ENCODE measurements at places on chromosomes 3 and 15. TPM values are rescaled to one million over a fixed set of nuclear protein-coding genes. Genes with fewer than 3 reads are reported as not detected.

DNA sequence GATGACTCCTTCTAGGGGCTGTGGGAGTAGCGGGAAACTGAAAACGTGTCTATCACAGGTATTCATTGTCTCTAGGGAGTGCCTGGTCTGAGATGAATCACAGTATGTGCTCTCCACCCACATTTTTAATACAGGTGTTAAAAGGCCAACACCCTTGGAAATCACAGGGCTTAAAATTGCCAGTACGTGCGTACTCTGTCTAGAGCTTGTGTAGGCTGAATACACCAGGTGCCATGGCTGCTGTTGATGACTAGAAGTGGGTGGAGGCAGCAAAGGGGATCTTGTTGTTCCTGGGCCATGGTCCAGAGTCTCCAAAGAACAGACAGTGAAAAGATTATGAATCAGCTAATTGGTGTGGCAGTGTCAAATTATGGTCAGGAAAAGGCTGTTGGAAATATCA is 35.1 kb upstream of the P3H2 start:
- DNase-seq = no peak

DNA sequence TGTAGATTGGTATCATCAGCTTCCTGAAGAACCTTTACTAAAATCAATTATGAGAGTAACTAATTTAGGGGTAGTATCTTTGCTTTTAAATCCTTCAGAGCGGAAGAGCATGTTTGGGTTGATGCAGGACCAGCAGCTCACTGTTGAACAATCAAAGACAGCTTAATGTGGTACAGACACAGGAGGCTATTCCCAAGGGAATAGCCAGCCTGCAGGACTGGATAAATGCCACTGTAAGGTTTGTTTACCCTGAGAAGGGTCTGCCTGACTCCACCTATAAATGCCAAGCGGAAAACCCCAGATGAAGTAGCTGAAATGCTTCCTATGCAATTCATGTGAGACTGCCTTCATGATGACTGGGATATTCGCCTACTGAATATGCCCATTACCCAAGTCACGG is 16.0 kb upstream of the STAC start:
- DNase-seq = no peak

- DNase-seq = peak; percentile 64
Observed at GRCh38 chr15:58043192-58043903, 22.2 kb downstream of the ALDH1A2 start.

- DNase-seq = peak; percentile 89
Observed at GRCh38 chr3:194315088-194315964, 35.8 kb downstream of the CPN2 start.

DNA sequence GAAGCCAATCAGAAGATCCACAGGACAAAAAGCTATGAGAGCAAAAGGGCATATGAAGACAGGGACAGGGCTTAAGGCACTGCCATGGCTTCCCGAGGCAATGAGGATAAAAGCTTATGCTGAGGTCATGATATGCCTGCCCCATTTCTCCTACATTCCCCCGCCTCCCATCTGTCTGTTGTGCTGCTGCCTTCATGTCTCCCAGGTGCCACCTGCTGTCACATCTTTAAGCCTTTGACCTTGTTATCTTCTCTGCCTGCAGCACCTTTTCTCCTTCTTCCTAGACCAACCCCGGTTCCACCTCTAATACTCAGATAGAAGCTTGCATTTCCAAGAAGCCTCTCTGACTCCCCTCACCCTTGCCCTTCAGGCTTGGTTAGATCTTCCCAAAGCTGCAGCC is 213.8 kb downstream of the ARRDC4 start:
- DNase-seq = peak; percentile 19

GRCh38 chr3:58026598-58026997 is 18.4 kb downstream of the FLNB start:
- DNase-seq = no peak

- DNase-seq = no peak
Observed at GRCh38 chr3:10810376-10810775, 5.7 kb upstream of the SLC6A11 start.

GRCh38 chr3:139835830-139836683 is 98.9 kb upstream of the CLSTN2 start:
- DNase-seq = no peak

DNA sequence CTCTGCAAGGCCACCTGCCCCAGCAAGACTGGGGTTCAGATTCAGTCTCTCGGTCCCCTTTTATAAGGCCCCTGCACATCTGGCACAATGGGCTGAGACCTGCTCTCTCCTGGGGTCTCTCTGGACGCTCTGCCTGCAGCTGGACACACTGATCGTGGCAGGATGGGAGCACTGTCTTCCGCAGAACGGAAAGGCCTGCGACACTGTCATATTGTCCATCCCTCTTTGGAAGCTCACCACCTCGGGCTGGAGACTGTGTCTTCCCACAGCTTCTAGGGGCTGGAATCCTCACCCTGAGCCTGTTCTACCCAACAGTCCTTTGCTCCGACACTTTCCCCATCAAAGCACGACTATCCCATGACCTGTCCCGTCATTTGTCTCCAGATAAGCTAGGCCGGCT is 11.5 kb upstream of the IGDCC4 start:
- no peak for DNase-seq

DNA sequence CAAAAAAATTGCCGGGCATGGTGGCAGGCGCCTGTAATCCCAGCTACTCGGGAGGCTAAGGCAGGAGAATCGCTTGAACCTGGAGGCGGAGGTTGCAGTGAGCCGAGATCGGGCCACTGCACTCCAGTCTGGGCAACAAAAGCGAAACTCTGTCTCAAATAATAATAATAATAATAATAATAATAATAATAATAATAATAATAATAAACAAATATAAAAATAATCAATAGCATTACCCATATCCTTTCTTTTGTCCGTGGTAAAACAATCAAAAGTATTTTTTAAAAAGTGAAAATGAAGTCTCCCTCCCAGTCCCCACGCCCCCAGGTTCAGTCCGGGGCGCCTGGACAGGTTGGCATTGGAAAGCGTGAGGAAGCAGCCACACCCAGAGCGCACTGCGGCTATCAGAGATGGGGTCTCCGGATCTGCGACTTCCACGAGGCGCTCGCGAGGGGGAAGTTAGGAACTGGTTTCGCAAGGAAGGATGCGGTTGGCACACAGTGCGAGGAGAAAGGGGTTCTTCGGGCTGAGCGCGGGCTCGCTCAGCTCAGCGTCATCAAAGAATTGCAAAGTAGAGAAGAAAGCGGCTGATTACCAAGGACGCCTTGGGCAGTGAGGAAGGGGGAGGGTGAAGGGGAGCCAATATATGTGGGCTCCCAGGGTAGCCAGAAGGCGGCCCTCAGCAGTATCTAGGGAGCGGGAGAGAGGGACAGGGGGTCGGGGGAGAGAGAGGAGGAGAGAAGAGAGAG is 69.5 kb upstream of the EPHB3 start:
- DNase-seq = no peak

GRCh38 chr3:190119461-190120268 is 1.0 kb downstream of the P3H2 start:
- DNase-seq = no peak

DNA sequence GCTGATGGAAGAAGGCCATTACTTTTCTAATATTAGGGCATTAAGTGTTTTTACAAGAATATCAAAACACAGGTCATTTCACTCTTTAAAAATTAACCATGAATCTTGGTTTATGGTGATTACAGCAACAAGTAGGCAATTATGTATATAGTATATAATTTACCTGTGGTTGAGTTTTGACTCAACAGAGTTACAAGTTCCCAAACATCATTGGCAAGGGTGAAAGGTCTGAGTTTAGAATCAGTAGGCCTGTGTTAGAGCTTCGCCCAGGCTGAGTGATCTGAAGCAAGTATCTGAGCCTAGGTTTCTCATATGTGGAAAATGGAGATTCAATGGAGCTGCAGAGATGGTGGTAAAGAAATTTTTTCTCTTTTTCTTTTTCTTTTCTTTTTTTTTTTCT is 25.1 kb upstream of the LPP start:
- DNase-seq = no peak

DNA sequence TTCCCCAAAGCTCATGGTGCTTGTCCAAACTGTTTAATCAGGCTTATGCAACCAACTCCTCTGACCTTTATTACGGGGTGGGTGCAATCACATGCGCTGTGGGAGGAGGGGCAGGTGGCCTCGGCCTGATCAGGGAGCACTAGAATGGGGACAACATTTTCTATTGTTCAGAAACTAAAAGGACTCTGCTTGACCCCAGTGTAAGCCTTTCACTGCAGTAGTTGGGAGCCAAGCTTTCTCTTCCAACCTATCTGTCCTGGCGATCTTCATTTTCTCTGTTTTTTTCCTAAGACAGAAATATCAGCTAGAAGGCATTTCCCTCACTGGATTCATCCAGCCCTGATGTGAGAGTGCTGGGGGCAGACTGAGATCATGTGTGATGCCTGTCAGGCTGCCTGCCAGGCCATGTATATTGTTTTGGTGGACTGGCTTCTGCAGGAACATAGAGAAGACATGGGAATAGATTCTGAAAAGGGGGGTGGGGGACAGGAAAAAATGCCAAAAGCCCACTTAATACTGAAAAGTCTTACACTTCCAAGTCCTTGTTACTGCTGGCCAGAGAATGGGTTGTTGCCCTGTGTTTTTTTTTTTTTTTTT is 627.0 kb upstream of the TBL1XR1 start:
- DNase-seq = no peak

DNA sequence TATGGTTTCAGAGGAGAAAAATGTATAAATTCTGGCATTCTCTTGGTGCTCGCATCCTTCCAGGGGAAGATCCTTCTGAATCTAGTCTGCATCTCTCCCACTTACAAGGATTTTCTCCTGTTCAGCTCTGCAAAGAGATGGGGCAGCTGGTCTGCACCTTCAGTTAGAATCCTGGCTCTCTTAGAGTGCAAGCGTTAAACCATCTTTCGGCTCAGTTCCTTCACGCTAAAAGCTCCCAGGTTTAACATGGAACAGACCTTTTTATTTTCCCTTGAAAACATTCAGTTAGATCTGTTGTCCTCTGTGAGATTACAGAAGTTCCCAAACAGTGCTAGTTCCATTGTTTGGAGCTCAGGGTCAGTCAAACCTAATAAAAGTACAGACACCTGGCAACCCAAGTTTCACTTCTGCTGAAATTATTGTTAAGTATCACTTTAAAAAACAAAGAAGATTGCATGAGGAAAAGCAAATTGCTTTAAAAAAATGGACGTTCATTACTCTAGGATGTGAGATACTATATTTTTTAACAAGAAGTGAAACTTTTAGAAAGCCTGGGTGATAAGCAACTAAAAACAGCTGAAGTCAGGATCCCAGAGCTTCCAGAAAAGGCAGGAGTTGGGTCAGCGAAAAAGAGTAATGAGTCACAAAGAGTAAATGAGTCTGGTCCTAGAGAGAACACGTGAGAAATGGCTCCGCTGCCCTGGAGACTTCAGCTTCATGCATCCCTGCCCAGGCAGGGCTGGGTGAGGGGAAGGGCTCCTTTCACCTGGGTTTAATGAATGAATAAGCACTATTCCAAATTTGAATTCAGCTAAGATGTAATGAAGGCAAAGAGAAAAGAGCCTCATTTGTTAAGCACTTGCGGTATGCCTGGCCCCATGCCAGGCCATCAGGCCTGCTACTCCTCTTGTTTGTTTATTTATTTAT is 63.3 kb downstream of the ABTB1 start:
- DNase-seq = no peak

GRCh38 chr15:40600956-40601355 is 6.9 kb downstream of the KNL1 start:
- no peak for DNase-seq

- peak; percentile 81 for DNase-seq
Observed at GRCh38 chr15:75758071-75758872, 45.6 kb upstream of the CSPG4 start.

DNA sequence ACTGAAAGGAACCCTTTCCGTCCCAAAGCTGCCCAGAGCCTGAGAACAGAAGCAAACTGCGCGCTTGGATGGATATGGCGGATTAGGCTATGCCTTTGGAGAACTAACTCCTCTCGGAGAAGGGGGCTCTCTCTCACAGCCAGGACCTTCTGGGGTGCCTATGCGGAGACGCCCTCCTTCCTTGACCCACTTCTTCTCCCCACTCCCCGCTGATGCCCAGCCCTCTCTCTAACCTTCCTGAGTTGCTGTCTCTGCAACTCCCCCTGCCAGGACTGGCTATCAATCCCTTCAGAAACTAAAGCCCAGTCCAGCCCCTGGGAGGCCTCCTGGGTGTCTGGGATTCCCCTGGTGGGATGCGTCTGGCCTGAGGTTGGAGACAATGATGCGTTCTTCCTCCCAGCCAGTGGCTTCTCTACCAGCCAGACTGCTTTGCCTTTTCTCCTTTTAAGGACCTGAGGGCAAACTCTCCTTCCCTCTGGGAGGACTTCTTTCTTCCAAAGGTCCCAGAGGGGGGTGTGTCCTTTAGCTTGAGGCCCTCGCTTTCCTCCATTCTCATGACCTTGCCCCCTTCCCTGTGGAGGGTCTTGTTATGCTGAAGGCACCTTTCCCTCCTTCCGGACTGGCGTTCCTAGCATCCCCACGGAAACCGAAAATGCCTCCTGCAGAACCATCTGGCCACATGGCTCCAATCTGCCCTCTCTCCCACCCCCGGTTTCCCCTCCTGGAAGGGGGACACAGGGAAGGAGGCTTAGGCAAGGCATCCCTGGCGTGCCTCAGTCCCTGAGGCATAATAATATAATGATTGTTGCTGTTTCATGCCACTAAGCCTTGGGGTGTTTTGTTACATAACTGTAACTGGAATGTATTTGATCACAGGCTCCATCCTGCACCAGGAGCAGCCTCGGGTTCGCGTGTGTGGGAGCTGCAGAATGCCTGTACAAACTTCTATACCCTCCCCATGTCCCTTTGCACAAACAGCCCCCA is 63.4 kb upstream of the C15orf39 start:
- no peak for DNase-seq

GRCh38 chr15:93066224-93066681 is 22.8 kb downstream of the RGMA start:
- no peak for DNase-seq

DNA sequence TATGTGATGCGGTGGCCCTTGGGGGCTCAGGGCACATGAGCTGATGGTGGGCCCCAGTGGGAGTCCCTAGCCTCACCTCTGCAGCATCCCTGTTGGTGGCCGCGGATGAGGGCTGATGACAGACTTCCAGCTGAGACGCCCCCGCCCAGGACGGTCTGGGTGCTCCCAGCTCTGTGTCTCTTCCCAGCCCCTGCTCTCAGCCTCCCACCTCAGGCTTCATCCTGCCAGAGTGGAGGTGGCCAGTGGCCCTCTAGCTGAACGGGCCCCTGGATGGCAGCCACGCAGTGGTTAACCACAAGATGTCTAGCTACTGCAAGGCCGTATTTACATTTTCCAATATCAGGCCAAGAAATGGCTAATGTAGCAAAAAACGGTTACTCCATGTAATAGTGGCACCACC is 205.3 kb upstream of the LINGO1 start:
- no peak for DNase-seq

Gene EXOSC7
- 70.7 TPM for total RNA-seq

Gene CPN2
- not detected for total RNA-seq

Gene PPP1R2
- 134 TPM for total RNA-seq

All from activated CD4-positive, alpha-beta T cell treated with anti-CD3 and anti-CD28 coated beads for 36 hours (primary cell).